ENCODE measurements at places on chromosomes 4 and X.

DNA sequence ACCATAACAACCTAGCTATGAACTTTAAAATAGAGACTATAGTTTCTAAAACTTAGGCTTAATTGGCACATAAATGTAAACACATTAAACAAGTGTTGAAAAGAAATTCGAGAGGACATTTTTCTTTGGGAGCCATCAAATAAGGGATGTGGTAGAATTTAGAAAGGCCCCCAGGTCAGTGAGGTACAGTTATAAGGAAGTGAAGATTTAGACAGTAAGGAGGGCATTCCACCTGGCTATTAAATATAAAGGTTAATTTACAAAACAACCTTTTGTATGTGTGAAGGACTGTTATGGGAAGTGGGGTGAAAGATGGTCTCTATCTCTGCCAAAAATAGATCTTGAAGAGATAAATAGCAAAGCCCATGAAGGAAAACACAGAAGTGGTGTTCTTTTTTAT, 83.9 kb downstream of the AFF1 start:
- no peak for DNase-seq

DNA sequence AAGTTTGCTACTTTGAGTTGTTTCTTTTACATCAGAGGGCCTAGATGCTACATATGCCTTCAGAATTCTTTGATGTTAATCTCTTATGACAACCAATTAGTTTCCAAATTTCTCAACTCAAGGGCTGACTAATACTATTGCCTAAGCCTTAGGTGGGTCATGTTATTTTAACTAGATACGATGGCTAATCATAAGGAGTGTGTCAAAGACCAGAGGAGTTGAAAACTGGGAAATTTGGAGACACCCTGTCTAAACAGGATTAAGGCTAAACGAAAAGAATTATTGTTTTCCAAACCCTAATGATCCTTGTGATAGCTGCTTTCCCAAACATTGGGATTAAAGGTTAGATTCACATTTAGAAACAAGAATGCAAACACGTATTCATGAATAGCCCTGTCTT, 228.5 kb downstream of the PCDH7 start:
- DNase-seq, result no peak

DNA sequence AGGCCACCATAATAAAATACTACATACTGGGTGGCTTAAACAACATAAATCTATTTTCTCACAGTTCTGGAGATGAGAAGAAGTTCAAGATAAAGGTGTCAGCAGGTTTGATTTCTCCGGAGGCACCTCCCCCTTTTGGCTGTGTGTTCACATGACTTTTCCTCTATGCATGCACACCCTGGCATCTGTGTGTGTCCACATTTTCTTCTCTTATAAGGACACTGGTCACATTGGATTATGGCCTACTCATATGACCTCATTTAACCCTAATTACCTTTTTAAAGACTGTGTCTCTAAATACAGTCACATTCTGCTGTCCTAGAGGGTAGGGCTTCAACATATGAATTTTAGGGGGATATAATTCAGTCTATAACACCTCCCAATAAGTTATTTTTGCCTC, 79.8 kb downstream of the DCLK2 start:
- no peak for DNase-seq

GRCh38 chr4:156545003-156545785, 426.4 kb downstream of the PDGFC start:
- no peak for DNase-seq

- DNase-seq, result no peak
Observed at GRCh38 chr4:47933840-47934239, 19.5 kb upstream of the NFXL1 start.

DNA sequence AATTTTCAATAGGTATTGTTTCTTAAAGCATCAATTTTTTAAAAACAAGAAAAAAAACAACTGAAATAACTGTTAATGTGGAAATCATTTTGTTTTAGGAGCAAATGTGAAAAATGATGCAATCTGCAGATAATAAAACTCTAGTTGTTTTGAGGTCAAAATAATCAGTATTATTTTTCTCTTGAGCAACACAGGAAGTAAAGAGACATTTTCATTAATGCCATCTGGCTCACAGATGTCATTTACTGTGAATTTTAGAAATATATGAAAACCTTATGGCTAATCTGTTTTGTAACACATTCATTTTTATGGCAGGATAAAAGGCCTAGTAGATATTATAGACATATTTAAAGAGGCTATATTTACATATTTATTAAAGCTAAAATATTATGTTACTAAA, 141.6 kb downstream of the PCDH18 start:
- DNase-seq, result no peak

- no peak for DNase-seq
Observed at GRCh38 chrX:96763608-96764007, 79.0 kb downstream of the DIAPH2 start.

GRCh38 chr4:56259655-56260054, 127.6 kb downstream of the AASDH start:
- DNase-seq, result no peak

- DNase-seq, result no peak
Observed at GRCh38 chrX:66163849-66164411, at the start of gene HEPH. TSS of gene HEPH (plus strand) at chrX:66164247. CDS start at chrX:66170571, 6,324 bp downstream.

Measured in stimulated activated CD4-positive, alpha-beta T cell treated with anti-CD3 and anti-CD28 coated beads, TNF-alpha, amount 100 ng/mL, for 48 hours (primary cell).